Mucosa of descending colon (tissue), 3 donors: ENCODE measurements at places on chromosomes 3 and 15. TPM values are rescaled to one million over a fixed set of nuclear protein-coding genes. Genes with fewer than 3 reads are reported as not detected.

GRCh38 chr3:7428206-7428718, 567.3 kb downstream of the GRM7 start:
- DNase-seq = no peak

DNA sequence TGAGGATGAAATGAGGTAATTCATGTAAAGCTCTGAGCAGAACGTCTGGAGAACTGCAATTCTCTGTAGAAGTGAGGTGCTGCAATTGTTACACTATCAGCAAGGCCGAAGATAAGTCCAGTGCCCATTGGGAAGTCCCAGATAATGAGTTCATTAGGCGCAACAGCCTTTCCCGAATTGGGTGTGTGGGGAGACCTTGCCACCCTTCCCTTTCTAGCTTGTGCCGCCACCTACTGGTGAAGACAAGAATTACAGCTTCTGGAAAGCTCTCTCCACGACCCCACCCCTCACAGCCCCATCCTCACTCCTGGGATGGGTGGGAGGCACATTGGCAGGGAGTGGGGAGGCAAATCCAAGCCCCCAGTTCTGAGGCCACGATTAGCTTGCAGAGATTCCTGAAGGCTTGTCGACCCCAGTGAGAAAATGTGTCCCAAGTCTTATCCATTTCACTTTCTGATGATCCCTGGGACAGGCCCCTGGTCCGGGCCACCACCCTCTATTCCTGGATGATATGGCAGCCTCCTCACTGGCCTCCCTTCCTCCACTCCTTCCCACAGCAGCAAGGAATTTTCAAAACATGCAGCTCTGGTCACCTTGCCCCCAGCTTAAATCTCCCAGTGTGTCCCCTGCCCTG, 36.4 kb downstream of the FAM3D start:
- DNase-seq = no peak

DNA sequence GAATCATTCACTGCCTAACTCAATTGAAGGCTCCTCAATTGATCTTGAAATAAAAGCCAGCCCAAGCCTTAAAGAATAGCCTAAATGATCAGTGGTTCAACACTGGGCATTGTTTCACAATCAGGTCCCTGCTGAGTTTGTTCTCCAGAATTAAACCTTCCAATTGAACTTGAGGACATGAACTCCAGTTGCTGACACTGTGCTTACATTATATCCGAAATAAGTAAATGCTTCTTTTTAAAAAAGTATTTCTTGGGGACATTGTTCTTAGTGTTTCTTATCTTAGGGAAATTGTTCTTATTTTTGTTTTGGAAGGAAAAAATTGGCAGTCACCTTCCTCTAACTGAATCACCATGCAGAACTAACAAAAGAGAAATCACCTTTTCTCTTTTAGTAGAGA, 450.2 kb downstream of the RBMS3 start:
- DNase-seq = no peak

Gene PLA2G4B
- 9.7 TPM for total RNA-seq

Gene MYZAP
- total RNA-seq = 17.9 TPM
